ENCODE measurements at places on chromosomes 6 and 20. TPM values are rescaled to one million over a fixed set of nuclear protein-coding genes. Genes with fewer than 3 reads are reported as not detected.

DNA sequence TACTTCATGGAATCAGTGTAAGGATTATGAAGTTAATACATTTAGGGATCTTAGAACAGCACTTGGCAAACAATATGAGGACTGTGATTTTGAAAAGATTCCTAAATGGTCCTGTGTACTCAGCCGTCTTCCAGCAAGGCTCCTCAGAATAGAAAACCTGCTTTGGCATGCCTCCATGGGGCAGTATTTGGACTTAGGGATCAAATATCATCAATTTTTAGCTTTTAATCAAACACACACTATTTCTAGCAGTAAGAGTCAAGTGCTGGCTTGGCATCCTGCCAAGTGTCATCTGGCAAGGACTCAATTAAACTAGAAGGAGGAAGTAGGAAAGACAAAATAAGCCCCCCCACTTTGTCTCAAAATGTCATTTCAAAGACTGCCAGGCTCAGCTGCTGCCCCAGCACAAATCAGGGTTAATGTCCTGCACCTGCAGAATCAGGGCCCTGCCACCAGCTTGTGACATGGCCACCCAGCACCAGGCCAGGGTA, 40.8 kb downstream of the IYD start:
- no peak for DNase-seq

DNA sequence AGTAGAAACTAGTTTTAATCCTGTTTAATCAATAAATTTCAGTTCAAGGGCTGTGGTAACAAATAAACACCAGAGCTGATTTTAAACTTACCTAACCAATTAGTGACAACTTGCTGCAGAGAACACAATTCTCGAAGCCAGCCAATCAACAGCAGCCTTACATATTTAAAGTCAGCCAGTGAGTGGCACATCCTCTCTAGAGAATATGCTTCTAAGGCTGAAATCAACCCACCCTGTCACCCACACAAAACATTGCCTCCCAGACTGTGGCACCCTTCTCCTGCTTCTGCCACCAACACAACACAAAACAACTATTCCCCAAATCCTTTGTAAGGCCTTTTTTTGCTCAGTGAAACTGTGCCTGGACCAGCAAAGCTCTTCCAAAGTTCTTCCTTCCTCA, 306.0 kb downstream of the EYA4 start:
- no peak for DNase-seq

GRCh38 chr6:148980234-148980633, 233.4 kb downstream of the UST start:
- no peak for DNase-seq

GRCh38 chr6:119845161-119845560, 495.6 kb upstream of the MAN1A1 start:
- DNase-seq: no peak

DNA sequence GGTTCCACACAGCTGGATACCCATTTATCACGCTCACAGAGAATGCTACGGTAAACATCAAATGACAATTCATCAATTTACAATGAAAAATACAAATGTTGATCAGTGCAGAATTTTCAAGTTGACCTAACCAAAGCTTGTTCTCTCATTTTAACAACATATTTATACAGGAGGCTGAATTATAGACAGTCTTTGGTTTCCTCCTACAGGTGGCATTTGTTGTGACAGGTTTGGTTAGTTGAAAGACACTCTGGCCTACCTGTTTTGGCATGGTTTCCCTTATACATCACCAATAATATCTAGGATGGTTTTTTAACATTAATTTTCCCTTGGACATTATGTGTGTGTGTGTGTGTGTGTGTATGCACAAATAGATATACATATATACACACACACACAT, 642.5 kb upstream of the MMS22L start:
- DNase-seq: no peak

DNA sequence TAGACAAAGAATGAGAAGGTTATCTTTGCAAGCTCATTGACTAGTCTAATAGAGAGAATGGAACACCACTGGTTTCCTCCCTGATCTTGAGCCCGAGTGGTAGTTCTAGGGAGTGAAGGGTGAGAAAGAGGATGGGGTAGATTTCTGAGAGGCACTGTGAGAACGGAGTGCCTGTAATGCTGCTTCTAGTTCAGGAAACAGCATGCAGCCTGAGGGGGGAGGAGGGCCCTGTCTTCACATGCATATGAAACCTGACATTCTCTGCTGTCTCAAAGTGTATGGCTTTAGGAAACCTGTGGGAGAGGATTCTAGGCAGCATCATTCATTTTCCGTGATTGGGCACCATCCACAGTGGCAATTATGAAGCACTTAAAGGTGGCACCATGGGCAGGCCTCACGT, 259.4 kb upstream of the MAN1A1 start:
- DNase-seq: no peak

Gene C4A
- total RNA-seq: 6.0 TPM

- DNase-seq: no peak
These were observed 22.8 kb downstream of the BACH2 start for GRCh38 chr6:90273863-90274262.
